WTC11 (cell line): ENCODE measurements at places on chromosomes 5 and 9. TPM values are rescaled to one million over a fixed set of nuclear protein-coding genes. Genes with fewer than 3 reads are reported as not detected.

DNA sequence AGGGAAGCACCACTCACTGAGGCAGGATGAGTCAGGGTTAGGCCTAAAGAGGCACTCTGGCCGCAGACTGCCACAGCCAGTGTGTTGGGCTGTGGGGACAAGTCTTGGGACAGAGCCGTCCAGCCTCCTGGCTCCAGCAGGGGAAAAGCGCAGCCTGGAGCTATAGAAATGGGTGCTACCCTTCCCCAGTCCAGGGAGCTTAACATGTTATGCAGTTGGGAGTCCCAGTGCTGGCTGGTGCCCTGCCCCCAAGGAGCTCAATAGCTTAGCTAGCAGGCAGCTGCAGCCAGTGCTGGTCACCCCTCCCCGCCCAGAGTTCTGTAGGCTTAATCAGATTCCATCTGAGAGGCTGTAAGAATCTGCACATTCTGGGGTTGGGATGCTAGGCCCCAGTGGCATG is 399.6 kb upstream of the TUSC1 start:
- DNase-seq, result no peak

DNA sequence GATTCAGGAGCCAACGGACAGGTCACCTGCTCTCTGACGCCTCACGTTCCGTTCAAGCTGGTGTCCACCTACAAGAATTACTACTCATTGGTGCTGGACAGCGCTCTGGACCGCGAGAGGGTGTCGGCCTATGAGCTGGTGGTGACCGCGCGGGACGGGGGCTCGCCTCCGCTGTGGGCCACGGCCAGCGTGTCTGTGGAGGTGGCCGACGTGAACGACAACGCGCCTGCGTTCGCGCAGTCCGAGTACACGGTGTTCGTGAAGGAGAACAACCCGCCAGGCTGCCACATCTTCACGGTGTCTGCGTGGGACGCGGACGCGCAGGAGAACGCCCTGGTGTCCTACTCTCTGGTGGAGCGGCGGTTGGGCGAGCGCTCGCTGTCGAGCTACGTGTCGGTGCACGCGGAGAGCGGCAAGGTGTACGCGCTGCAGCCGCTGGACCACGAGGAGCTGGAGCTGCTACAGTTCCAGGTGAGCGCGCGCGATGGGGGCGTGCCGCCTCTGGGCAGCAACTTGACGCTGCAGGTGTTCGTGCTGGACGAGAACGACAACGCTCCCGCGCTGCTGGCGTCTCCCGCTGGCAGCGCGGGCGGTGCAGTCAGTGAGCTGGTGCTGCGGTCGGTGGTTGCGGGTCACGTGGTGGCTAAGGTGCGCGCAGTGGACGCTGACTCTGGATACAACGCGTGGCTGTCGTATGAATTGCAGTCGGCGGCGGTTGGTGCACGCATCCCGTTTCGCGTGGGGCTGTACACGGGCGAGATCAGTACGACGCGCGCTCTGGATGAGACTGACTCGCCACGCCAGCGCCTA is 1.7 kb downstream of the PCDHA10 start:
- no peak for DNase-seq

- no peak for DNase-seq
Observed at GRCh38 chr5:355958-356357, 34.4 kb downstream of the AHRR start.

DNA sequence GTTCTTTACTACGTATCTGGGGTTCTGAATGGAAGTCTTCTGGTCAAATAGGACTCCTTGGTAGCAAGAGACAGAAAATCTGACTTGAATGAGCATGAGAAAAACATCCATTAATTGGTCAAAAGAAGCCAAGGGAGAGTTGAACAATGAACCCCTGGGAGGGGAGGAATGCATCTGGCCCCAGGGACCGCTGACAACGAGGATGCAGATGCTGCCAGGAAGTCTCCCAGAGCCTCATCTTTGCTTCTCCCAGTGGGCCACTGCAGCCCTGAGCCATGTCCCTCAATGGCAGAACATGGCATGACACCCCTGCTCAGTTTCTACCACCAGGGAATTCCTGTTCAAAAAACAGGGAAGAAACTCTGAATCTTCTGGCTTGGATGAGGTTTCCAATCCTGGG is 50.5 kb upstream of the ICE1 start:
- DNase-seq, result no peak

DNA sequence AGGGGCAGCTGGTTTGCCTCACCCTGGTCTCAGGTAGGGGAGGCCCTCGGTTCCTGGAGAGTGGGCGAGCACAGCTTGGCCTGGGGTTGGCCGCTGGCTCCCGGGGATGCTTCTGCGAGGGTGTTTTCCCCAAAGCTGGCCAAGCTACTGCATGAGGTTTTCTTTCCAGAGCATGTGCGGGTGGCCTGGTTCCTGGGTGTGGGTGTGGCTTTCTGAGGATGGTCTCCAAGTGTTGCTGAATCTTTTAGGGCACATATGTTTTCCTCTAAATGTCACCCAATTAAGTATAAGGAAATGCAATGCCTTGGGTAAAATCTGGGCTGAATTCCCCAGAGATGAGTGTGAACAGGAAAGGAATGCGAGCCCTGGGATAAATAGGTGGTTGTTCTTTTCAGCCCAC is 115.8 kb upstream of the ICE1 start:
- DNase-seq, result no peak

DNA sequence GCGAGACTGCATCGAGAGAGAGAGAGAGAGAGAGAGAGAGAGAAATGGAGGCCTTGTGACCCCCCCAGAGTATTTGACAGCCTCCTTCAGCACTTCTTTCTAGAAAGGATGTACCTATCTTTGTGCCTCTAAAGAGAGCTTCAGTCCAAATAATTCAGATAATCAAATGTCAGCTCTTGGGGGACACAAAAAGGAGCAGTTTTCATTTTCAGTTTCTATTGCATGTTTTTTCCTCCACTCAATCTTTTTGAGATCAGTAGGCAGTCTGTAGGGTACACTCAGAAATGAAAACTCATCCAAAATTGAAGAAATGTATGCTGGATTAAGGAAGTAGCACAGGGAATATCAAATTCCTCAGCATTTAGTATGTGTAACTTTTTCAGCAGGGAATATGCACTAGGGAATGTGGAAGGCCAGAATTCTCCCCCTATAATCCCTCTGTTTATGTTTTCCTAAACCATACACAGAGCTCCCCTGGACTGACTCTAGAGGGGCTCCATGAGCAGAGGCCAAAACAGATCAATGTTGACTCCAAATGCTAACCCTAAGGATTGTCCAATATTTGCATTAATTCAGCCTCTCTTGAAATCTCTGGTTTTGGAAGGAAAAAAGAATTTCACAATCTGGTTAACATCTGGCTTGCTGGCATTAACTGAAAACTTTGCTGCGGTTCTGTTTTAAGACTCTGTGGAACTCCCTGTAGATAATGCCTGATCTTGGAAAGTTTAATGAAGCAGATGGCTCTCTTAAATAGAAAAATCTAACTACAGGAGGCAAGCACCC is 250.1 kb downstream of the CEMIP2 start:
- no peak for DNase-seq

GRCh38 chr5:154945695-154946301 is 4.9 kb downstream of the MRPL22 start:
- no peak for DNase-seq

ARL14EPL gene
- total RNA-seq, result not detected in 3 replicates

DNA sequence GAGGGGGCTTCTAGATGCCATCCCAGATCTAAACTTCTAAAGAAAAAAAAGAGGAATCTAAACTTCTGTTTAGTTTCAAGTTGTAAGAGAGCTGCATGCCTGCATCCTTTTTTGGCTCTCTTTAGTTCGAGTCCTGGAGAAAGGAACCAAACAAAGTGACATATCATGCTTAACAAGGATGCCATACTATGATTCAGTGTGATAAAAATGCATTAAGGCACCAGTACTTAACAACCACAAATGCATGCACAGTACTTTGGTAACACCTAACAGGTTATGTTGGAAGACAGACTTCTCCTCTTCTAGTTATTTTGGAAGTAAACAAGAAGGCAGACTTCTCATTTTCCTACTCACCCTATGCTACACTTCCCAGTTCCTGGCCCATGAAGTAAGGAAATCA is 27.3 kb downstream of the NME5 start:
- DNase-seq, result no peak

DNA sequence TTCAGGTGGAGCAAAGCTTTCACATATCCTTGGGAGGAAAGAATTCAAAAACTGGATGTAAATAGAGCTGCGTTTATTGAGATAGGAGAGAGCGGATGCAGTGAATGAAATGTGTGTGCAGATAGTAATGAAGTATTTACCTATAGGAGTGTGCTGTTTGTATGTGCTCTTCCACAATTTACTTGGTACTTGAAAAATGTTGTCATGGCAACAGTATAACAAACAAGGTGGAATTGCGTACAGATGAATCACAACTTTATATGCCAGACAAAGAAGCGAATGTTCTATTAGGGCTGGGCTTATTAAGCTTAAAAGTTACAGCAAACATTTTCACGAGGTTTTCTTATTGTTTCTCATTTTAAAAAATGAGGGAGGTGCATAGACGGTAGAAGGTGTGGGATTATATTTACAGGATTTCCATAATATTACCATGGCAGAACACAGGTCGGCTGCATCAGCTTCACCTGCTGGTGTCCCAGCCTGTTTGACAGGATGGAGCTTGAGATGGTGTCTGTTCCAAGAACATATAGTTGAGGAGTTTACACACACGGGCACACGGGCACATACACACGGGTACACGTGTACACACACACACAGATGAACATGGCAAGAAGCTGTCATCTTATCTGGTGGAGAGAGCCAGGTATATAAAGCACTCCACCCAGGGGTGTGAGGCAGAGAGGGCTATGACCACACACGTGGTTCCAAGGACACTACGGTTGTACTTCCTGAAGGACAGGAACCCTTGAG is 155.7 kb downstream of the RMI1 start:
- no peak for DNase-seq

- peak; percentile 52 for DNase-seq
Observed at GRCh38 chr5:73119451-73120157, 771 bp upstream of the TMEM171 start.

- peak; percentile 30 for DNase-seq
Observed at GRCh38 chr5:55625589-55625909, 86.6 kb downstream of the SLC38A9 start.

MLANA gene
- not detected in 3 replicates for total RNA-seq

LRRC26 gene
- total RNA-seq, result 1.1 to 2.2 TPM (median 2.1 TPM) in 3 replicates

DNA sequence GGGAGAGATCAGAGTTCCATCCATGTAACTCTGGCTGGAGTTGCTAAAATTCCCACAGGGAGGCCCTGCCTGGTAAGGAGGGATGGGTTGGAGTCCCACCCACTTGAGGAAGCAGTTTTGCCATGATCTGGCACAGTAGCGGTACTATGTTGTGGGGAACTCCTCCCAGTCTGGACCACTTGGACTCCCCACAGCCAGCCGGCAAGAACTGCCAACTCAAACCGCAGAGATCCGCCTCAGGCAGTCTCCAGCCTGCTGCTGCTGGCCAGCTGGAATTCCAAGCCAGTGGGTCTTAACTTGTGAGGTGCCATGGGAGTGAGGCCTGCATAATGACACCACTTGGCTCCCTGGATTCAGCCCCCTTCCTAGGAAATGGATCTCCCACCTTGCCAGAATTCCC is 151.9 kb downstream of the NDUFS4 start:
- DNase-seq, result no peak

- no peak for DNase-seq
Observed at GRCh38 chr5:149605998-149606724, 24.9 kb downstream of the ARHGEF37 start.

DNA sequence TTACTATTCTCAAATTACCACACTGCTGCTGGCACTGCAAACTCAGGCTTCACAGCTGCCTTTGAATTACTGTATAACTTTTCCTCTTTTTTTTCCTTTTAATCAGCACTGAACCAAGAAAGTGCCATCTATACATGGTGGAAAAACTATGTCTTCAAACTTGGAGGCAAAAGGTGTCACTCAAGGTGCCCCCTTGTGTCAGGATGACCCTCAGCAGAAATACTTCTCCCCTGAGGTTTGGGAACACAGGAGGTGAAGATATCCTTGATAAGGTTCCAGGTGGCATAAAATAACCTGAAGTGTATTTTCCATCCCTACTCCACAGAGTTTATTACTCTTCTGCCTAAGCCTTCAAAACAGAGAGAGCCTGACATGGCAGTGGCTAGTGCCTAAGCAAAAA is 14.5 kb downstream of the FRMD3 start:
- DNase-seq, result no peak

MZB1 gene
- 0.85 to 1.8 TPM (median 1.1 TPM) in 3 replicates for total RNA-seq

PCDHGA8 gene
- 1.4 to 2.4 TPM (median 2.1 TPM) in 3 replicates for total RNA-seq

DNA sequence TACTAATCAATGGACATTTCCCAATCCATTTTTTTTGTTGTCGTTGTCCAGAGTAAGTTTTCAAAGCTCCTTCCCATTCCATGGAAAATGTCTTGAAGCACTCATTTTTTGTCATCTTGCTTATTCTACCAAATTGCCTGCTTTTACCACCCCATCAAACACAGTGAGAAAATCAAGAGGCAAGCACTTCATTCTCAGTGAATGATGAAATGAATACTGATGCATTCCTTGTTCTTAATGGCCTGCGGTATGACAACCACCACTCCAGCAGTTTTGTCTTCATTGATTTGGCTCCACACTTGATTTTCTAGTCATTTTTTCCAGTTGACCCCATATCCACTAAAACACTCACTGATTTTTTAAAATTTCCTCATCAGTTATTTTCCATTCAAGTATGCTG is 193.5 kb upstream of the ANKH start:
- no peak for DNase-seq
